ENCODE measurements at places on chromosomes 11 and 22. TPM values are rescaled to one million over a fixed set of nuclear protein-coding genes. Genes with fewer than 3 reads are reported as not detected.

DNA sequence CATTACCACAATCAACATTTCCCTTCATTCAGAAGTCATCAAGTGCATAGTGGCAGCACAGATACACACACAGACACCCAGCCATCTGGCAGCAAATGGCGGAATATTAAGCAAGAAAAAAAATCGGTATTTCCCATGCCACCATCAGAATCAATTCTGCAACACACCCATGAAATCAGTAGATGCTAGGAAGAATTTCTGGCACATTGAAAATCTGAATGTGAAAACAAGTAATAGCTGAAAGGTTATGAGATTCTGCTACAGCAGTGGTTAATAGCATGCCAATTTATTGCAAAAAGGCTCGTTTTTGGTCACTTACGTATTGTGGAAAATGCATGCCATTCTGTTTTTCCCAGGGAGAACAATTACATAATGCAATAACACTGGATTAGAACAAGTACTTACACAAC, 91.1 kb downstream of the PICALM start:
- no peak for DNase-seq

DNA sequence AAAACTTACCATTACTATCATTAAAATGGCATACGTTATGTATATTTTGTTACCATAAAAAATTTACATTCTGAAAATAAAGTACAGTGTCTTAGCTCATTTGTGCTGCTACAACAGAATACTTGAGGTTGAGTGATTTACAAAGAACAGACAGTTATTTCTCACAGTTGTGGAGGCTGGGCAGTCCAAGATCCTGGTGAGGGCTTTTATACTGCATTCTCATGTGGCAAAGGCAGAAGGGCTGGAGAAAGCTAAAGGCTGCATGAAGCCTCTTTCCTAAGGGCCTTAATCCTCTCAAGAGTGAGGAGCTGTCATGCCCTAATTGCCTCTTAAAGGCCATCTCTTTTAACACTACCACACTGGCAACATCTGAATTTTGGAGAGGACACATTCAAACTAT, 13.3 kb downstream of the GGTLC2 start:
- no peak for DNase-seq

DNA sequence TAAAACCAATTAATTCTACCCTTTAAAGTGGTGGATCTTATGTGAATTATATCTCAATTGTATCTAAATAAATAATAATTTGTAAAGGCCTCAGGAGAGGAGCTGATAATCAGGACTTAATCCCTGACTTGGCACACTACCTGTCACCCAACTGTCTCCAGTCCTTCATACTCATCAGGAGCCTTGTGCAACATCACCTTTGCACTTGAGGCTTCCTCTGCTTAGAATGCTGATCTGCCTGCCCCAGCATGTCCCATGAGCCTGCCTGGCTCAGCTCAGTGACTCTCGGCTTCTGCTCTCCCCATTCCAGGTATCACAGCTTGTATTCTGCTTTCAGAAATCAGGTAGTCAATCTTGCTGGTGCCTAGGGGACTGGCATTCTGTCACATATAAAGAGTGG, 43.9 kb upstream of the PRODH start:
- no peak for DNase-seq

DNA sequence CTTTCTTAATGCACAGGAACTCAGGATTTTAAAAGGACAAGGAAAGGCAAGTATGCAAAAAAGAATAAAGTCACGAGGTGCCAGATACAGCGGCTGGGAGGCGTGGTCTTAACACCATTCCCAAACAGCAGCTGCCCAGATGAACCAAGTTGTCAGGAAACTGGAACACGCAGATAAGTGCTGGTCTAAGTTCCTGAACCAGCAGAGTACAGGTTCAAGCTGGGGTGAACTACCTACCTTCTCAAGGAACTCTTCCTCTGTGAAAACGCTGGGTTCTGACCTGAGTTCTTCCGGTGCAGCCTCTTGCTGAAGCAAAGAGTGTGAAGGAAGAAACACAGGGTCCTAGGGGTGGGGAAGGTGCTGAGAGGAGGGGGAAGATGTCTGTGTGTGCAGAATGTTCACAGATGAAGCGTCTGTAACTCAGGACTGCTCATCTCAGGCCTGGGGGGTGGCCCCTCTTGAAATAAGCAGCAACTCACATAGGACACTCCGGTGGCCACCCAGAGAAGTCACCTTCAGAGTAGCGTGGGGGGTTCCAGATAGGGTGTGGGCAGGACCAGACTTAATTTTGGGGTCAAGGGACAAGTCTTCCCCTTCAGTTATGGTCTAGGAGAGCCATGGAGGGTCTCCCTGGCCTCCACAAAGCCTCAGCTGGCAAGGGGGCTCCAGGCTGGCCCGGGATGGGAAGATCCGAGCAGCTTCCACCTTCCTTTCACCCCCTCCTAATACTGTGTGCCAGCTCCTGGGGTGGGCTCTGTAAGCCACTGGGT, 3.2 kb downstream of the TPST2 start:
- DNase-seq: no peak

The HEPN1 gene
- not detected for total RNA-seq

GRCh38 chr22:43312608-43313007, 30.6 kb downstream of the SCUBE1 start:
- DNase-seq: no peak

The NLRP14 gene
- total RNA-seq: under 0.01 TPM

DNA sequence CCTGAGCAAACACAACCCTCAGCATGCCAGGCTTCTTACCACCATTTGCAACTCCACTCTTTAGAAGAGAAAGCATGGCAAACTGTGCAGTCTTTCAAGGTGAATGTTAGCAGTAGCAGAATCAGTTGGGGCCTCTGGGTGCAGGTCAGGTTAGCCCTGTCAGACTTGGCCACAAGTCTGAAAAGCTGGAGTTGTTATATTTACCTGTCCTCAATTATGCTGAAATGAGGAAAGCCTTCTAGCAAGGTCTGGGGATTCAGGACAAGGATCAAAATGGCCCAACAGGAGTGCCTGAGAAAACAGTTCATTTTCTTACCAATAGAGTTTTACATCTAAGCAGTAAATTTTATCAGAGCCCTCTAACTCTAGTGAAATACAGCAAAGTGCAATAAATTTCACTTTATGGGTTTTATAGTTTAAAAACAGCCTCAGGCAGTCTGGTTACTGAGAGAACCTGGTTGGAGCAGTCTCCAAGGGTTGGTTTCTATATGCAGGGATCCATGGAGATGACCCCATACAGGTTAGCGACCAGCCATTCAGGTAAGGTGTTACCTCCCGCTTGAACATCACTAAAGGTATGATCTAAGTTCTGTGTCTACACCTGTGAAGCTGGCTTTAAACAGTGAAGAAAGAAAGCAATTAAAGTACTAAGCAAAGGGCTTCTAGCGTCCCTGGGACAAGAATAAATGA, 212.5 kb upstream of the MPPED2 start:
- no peak for DNase-seq

DNA sequence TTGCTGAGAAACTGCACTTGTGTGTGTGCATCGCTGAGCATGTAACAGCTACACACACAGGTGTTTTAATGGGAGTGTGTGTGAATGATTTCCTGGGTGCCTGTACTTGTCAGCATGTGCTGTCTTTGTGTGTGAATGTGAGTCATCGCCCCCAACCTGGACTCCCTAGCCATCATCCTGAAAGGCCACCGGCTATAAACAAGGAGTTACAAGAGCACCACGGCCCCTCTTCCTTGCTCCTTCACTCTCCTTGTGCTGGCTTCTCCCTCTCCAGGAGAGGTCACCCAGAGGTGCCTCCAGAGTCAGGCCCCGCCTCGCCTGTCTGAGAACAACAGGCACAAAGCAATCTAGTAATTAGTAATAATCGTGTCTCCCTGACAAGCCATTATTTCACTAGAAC, 419.2 kb downstream of the BUD13 start:
- DNase-seq: no peak

The APLNR gene
- total RNA-seq: under 0.01 TPM

- DNase-seq: no peak
These were observed 12.1 kb downstream of the CHST1 start for GRCh38 chr11:45653277-45653676.

The PRAME gene
- total RNA-seq: under 0.01 TPM

DNA sequence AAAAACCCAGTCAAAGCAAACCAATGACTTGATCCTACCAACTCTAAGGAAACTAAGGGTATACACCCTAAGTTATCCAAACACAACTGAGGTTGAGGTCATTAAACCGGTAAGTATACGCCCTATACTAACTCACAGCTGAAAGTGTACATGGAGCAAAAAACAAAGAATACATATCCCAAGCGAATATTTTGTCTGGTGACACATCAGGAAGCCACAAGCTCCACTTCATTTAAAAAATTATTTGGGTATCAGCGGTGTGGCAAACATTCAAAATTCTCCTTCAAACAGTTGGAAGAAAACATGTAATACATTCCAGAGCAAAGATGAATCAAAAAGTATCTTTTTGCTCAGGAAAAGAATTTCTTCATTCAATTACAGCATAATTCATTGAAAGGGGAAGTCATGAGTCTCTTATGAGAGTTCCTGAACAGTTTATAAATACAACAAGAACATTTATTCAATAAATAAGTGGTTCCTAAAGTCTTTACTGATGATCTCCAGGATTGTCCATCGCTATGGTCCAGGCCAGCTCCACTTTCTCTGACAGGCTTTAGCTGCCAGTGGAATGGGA, 4.5 kb upstream of the JAML start:
- DNase-seq: no peak

DNA sequence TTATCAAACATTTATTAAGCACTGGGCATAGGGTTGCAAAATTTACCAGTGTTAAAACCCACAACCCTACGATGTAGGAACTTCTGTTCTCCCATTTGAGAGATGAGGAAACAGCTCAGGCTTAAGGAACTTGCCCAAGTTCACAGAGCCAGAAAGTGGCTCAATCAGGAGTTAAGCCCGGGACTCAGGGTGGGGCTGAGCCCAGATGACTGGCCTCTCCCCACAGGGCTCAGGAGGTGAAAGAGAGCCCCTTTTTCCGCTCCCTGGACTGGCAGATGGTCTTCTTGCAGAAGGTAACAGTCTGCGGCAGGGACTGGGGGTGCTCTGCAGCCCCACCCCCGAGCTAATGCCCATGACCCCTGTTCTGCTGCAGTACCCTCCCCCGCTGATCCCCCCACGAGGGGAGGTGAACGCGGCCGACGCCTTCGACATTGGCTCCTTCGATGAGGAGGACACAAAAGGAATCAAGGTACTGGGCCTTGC, 5.6 kb upstream of the ANKRD13D start:
- no peak for DNase-seq

- no peak for DNase-seq
These were observed 72.6 kb upstream of the GDPD4 start for GRCh38 chr11:77374108-77374507.

The MMP10 gene
- not detected for total RNA-seq

GRCh38 chr22:39384750-39385480, 14.7 kb upstream of the TAB1 start:
- DNase-seq: no peak

DNA sequence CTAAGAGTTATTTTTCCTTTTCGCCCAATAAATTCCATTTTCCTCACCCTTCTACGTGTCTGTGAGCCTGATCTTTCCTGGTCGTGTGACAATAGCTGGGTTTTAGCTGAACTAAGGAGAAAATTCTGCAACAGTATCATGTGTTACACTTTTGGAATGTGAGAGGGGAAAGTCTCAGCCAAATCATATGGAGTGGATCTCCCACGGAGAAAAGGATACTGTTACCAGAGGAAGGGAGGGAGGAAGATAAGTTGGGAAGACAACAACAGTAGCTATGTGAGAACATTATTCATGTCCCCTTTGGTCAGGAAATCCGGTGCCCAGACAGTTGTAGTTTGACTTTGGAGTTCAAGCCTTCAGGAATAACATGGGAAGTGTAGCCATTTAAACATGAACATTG, 584.0 kb upstream of the RAG2 start:
- DNase-seq: no peak

DNA sequence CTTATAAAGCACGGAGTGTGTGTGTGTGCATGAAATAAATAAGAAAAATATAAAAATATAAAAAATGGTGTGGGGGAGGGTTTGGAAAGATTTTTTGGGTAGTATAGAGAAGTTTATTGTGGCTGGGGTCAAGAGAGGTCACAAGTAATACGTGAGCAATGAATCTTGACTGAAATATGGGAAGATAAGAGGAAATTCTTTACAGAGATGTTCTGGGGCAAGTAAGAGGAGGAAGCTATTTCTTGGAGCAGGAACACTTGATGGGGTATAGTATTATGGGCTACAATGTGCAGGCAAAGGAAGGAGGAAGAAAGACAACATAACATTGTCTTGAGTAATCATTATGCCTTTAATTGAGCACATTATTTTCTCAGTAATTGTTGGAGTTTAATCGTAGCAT, 2.1 kb downstream of the HBD start:
- no peak for DNase-seq

DNA sequence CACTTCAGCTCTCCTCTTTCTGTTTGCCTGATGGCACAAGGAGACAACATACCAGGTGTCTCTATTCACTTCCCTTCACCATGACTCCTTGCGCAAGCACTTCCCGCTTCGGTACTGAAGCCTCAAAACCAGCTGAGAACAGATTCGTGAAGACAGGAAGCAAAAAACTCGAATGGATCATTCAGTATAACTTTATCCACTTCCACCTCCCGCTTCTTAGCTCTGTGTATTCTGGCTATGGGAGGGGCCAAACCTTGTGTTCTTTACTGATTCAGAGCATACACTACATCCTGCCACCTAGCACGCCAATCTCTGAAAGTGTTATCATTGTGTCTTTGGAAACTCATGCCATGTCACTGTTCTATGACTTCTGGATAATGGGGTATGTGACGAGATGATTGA, 62.2 kb upstream of the ADA2 start:
- no peak for DNase-seq

DNA sequence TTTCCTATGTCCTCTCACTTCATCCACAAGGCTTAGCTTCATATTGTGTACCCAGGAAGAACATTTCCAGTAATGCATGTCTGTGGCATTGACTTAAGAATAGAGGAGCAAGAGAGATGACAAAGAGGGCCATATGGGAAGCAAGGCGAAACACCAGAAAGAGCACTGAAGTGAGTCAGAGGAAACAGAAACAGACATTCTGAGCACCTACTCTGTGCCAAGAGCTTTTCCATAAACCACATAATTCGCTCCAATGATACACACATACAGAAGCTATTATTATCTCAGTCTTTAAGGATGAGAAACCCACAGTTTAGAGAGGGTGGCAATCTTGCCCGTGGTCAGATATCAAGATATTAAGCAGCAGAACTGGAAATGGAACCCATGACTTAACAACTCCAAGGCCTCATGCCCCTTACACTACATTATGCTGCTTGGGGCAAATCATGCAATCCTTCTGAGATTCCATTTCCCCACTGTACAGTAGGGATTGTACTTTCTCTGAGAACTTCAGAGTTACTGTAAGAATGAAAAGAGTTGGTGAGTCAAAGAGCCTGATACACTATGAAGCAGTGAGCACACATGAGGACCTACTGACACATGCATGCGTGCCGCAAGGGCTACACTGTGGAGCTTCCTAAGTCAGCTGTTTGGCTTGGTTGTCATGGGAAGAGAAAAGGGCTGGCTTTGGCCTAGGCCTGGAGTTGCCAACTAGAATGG, 126.6 kb downstream of the KCNC1 start:
- DNase-seq: no peak

The MFNG gene
- 176 TPM for total RNA-seq

Data from hematopoietic multipotent progenitor cell (in vitro differentiated cells).